ENCODE measurements at places on chromosomes 7 and 10.

DNA sequence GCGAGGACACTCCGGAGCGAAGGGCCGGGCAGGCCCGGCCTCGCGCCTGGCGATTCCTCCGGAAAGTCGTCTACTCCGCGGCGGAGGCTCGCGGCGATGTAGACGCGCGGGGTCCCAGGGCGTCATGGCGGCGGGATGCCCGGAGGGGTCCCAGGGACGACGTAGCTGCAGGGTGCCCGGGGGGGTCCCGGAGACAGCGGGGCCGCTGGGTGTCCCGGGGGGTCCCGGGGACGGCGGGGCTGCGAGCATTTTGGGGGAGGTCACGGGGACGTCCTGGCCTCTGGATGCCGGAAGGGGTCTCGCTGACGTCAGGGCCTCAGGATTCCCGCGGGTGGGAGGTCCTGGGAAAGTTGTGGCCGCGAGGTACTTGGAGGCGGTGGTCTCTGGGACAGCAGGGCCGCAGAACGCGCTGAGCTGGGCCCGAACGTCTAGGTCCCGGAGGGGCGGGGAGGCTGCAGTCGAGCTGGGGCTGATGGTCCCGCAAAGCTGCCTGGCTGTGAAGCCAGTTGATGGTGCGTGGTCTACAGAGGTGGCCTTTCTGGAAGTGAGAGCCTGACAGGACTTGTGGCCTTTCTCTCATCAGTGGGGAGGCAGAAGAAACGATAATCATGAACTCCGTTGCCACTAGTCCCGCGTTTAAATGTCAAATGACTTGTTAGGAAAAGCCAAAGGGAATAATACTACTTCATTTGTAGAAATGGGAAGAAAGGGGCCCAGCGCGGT, 637 bp downstream of the HSPA14 start:
- no peak for ATAC-seq

DNA sequence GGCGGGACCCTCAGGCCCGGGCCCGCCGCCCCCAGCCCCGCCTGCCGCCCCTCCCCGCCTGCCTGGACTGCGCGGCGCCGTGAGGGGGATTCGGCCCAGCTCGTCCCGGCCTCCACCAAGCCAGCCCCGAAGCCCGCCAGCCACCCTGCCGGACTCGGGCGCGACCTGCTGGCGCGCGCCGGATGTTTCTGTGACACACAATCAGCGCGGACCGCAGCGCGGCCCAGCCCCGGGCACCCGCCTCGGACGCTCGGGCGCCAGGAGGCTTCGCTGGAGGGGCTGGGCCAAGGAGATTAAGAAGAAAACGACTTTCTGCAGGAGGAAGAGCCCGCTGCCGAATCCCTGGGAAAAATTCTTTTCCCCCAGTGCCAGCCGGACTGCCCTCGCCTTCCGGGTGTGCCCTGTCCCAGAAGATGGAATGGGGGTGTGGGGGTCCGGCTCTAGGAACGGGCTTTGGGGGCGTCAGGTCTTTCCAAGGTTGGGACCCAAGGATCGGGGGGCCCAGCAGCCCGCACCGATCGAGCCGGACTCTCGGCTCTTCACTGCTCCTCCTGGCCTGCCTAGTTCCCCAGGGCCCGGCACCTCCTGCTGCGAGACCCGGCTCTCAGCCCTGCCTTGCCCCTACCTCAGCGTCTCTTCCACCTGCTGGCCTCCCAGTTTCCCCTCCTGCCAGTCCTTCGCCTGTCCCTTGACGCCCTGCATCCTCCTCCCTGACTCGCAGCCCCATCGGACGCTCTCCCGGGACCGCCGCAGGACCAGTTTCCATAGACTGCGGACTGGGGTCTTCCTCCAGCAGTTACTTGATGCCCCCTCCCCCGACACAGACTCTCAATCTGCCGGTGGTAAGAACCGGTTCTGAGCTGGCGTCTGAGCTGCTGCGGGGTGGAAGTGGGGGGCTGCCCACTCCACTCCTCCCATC, 82.7 kb downstream of the PAX2 start:
- ATAC-seq: peak; percentile 7

- ATAC-seq: no peak
These were observed 46.2 kb downstream of the SRRM3 start for GRCh38 chr7:76247938-76248337.

DNA sequence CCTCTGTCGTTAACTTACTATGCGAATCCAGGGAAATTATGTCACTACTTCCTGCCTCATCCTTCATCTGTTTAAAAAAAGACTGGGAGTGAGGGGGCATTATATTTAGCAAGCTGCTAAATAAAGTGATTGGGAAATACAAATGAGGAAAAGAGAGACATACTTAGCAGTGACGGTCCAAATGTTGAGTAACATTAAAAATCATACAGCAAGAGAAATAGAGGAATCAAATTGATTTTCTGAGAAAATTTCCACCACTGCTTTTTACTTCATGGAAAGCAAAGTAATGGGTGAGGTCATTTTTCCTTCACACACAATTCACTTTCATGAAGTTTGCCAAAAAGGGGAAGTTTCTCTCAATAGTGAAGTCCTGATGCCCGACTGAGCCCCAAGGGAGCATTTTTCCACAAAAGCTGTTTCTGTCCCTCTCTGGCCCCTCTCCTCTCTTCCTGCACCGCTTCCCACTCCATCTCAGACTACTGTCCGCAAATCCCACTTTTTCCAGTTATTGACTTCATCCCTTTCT, 61.9 kb upstream of the ADO start:
- ATAC-seq: no peak

DNA sequence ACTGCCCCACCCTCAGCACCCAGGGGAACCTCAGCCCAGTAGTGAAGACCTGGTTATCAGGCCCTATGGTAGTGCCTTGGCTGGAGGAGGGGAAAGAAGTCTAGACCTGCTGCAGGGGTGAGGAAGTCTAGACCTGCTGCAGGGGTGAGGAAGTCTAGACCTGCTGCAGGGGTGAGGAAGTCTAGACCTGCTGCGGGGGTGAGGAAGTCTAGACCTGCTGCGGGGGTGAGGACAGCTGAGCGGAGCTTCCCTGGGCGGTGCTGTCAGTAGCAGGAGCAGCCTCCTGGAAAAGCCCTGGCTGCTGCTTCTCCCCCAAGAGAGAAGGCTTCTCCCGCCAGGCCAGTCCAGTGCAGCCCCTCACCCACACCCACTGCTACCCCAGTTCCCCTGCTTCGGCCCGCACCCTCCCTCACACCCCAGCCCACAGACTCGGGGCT, 6.3 kb downstream of the NOS3 start:
- no peak for ATAC-seq

DNA sequence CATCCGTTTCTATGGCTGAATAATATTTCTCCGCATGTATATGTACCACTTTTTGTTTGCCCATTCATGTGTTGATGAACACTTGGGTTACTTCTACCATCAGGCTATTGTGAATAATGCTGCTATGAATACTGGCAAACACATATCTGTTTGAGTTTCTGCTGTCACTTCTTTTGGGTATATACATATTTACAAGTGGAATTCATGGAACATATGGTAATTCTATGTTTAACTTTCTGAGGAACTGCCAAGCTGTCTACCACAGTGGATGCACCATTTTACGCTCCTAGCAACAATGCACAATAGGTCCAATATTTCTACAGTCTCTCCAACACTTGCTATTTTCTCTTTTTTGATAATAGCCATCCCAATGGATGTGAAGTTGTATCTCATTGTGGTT, 5.5 kb upstream of the ZNF488 start:
- ATAC-seq: no peak

DNA sequence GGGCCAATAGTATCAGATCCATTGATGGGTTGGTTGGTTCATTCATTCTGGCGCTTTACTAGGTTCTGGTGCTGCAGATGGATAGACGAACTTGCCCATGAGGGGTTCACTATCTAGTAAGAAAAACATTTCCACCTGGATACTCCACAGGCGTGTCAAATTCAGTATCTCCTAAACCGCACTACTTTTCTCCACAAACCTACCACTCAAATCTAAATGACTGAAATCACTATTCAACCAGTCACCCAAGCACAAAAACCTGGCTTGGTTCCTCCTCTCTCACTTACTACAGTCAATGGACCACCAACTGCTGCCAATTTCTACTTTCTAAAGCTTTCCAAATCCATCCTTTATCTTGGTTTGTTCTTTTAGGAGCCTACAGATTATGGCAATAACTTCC, 572 bp downstream of the AGK start:
- peak; percentile 27 for ATAC-seq

DNA sequence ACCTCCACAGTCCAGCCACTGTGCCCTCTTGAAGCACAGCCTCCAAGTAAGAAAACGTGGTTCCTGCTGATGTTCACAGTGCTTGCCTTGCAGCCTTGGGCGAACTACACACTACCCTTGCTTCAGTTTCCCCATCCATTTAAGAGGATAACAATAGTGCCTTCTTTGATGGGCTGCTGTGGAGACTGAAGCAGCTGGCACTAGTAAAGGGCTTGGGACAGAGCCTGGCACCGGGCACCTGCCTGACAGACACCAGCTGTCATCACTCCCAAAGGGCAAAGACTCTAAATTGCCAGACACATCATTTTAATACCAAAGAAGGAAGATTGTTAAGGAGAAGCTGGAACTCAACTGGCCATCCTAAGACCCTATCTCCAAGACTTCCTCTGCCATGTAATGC, 3.1 kb upstream of the C10orf90 start:
- ATAC-seq: no peak

DNA sequence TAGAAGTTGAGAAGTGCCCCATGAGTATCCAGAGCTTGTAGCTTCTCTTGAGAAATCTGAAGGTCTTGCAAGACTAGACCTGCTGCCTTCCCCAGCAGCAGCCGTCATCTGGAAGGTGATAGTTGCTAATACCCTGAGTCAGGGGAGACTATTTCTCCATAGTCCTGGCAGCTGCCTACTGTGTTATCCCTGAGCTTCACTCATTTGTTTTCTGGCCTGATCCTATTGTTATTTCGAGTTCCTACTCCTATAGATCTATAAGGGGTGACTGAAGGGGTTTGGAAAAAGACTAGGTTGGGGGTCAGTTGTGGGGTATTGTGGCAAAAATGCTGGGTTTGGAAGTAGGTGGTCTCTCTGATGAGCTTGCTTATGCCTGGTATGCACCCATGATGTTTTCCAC, 297.8 kb downstream of the CNTNAP2 start:
- no peak for ATAC-seq

- no peak for ATAC-seq
These were observed 74.9 kb upstream of the OGDHL start for GRCh38 chr10:49837051-49837478.

DNA sequence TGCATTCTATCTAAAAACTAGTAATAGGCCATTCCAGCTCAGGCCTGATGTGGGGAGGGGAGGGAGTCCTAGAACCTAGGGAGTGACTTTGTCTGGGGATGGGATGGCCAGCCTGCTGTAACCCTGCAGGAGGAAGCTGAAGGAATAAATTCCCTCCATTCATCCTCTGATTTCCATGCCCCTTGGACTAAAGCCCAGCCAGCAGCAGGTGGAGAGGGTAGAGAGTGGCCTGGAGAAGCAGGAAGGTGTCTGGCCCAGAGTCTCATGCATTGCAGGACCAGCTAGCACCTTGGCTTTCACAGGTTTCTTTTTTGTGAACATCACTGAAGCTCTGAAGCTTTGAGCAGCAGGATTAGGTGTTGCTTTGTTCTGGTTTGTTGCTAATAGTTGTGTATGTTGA, 32.8 kb upstream of the CDH23 start:
- no peak for ATAC-seq

DNA sequence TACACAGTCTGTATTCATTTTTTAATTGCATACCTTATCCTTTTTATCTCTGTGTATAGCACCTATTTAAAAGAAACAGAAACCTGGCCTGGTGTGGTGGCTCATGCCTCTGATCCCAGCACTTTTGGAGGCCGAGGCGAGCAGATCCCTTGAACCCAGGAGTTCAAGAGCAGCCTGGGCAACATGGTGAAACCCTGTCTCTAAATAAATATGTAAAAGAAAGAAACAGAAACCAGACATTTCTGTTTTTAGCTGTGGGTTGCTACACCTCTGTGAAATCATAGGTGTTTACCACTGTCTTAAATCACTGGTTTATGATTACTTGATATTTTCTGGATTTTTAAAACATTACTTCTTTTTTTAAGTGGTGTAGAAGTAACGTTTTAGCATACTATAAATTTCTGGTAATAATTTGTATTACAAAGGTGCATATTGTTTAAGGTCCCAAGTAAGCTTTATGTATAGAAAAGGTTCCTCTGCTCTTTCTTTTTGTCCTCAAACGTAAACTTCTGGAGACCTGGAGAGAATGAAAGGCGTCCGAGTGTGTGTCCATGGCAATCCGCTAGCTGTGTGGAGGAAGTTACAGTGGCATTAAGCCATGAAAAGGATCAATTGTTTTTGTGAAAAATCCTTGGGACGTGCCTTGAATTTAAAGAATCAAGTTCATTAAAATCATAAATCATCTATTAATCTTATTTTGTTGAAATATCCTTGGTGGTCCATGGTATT, 41.1 kb downstream of the PTPRZ1 start:
- ATAC-seq: no peak

- no peak for ATAC-seq
These were observed 226.1 kb downstream of the GLRX3 start for GRCh38 chr10:130362308-130362761.

GRCh38 chr10:101040061-101040460, 9.0 kb downstream of the SFXN3 start:
- no peak for ATAC-seq

DNA sequence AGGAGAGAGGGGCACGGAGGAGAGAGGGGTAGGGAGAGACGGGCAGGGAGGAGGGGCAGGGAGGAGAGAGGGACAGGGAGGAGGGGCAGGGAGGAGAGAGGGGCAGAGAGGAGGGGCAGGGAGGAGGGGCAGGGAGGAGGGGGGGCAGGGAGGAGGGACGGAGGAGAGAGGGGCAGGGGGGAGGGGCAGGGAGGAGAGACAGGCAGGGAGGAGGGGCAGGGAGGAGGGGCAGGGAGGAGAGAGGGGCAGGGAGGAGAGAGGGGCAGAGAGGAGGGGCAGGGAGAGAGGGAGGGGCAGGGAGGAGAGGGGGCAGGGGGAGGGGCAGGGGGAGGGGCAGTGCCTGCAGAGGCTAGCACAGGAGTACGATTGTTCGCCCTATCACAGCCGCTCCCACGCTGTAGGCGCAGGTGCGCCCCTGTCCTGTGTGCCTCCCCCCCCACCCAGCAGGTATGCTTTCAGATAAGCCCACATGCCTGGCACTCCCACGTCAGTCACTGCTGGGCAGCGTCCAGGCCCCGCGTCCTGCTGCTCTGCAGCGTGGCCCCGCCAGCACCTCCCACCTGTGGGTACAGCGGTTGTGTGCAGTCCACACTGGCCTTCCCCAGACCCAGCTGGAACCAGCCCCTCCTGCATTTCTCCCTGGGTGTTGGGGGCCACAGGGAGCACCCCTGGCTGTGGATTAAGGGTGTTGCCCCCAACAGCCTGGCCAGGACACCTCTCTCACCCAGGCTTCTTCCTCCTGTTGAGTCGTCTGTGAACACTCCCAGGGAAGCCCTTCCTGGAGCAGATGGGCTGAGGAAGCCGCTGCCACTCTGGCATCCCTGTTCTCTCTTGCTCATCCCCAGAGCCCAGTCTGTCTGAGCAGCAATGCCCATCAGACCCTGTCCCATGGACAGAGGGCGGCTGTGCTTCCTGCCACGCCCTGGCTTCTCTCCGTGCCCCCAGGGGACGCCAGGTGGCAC, 10.8 kb downstream of the NKX6-2 start:
- no peak for ATAC-seq
